NCI-H187 treated with DMSO at 0.1 percent for 48 hours (cell line): ENCODE measurements at places on chromosomes 5 and 9.

- DNase-seq = no peak
Observed at GRCh38 chr9:109349421-109349846, 28.6 kb upstream of the EPB41L4B start.

DNA sequence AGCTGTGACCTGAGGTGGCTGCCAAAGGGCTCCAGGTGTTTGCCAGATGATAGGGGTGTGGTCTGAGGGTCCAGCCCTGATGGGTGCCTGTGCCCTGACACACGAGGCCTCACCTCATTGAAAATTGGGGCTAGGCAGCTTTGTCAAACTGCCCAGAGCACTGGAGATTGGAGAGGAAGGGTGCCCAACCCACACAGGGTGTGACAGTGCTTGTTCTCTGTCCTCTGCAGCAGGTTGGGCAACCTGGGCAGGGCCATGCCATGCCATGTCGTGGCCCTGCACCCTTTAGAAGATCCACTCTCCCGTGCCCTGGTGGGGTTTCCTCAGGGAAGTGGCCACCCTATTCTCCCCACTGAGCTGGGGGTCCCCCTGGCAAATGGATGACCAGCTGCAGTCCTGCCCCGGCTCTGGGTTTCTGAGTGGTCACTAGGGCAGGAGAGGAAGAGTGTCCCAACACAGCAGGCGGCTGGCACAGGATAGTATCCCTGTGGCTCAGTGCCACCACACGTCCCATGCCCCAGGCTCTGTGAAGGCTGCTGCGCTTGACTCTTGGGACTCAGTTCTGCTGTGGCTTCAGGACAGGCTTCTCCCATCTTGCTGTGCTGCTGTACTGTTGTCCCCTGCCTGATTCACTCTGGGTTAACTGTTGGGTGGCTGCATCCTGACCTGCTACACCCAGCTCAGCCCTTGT lies 100.8 kb upstream of the PITX1 start:
- no peak for DNase-seq

- no peak for DNase-seq
Observed at GRCh38 chr9:22084336-22085035, 75.4 kb upstream of the CDKN2B start.

- peak; percentile 71 for DNase-seq
Observed at GRCh38 chr5:32444431-32445286, at the start of gene ZFR. ZFR (minus strand) TSS chr5:32444740; CDS start chr5:32444658, 82 bp downstream.

GRCh38 chr5:177336112-177336511 lies 15.4 kb downstream of the LMAN2 start:
- DNase-seq = no peak

DNA sequence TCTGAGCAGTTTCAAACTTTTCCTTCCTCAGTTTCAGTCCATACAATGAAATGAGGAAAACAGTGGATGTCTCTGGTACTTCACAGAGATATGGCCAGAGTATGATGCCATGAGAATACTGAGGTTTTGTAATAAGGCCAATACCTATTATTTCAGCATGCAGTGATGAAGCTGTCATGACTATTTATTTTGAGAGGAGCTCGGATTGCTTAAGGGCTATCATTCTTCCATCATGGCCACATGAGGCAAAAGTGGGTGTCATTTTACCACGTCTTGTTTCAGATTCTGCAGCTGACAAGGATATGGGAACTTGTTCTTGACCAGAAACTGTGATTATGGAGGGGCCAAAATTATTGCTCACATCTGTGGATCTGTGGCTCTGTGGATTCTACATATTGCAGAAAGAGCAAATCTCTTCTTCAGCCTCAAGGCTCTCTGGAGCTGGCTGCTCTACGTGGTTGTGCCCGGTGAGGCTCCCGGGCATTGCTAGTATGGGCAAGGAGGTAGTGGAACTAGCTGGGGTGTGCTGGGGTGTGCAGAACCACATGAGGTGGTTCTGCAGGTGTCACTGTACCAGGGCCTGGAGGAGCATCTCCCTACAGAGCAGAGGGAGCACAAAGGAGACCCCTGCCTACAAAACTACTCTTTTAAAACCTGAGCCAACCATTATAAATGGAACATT lies 180.3 kb downstream of the SEMA6A start:
- DNase-seq = no peak

GRCh38 chr9:135146766-135147473 lies 59.5 kb downstream of the OLFM1 start:
- no peak for DNase-seq

DNA sequence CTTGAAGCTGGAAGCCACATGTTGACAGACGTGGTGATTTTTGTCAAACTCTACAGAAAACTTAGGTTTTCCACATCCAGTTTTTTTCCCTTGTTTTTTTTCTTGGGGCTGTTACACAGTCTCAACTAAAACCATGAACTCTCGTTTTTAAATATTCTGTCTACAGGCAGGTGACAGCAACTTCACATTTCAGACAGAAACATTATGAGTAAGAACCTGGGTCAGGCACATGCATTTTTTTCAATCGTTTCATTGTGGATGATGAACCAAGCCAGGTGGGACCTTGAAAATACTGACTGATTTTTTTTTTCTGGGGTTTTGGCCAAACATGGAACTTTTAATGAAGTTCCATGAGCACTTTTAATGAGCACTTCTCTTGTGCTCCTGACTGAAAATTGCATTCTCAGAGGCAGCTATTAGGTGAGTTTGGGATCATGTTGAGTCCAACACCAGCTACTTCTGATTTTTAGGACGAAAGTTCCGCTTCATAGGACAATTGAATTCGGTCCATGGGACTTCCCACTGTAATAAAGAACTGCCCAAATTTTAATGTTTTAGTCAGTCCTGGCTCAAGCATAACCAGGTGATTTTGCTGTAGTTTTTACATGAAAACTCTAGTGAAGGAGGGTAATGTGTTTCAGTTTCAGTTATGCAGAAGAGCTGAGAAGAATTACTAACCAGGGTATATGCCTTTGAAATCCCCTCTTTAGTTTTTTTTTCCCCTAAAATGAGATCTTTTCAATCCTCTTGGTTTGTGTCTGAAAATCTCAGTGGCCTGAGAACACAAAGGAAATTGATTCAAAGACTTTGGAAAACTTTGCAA lies 93.2 kb upstream of the ADAMTS16 start:
- no peak for DNase-seq

- DNase-seq = peak; percentile 44
Observed at GRCh38 chr9:34646211-34647083, at the start of gene GALT. GALT (plus strand) TSS chr9:34646675; CDS start chr9:34646705, 30 bp downstream.

- DNase-seq = no peak
Observed at GRCh38 chr9:36141761-36142160, 5.2 kb downstream of the GLIPR2 start.

DNA sequence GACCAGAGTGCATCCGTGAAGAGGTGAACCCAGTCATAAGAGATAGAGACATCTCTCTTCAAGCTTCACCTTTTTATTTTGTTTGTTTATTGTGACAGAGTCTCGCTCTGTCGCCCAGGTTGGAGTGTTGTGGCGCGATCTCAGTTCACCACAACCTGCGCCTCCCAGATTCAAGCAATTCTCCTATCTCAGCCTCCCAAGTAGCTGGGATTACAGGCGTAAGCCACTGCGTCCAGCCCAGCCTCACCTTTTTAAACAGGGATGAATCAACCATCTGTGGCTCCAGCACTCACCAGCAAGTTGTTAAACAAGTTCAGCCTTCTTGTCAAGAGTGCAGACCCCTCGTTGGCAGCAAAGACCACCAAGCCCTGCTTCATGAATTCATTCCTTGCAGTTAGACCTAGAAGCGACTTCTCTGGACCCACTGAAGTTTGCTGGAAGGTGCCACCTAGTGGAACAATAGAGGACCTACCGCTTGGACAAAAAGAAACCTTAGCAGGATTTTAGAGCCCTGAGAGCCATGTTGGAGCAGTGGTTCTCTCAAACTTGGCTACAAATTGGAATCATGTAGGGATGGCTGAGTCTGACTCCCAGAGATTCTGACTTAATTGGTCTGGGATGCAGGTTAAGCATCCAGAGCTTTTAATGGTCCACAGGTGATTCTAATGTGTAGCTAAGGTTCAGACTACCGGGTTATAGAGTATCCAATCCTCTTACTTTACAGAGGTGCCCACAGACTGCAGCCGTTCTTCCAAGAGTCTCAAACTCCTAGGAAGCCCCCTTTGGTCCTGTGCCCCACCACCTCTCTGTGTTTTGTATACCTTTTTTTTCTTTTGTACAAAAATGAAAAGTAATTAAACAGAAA lies 10.5 kb upstream of the GALNT10 start:
- peak; percentile 67 for DNase-seq

GRCh38 chr5:133386662-133387061 lies 225.7 kb downstream of the FSTL4 start:
- no peak for DNase-seq

DNA sequence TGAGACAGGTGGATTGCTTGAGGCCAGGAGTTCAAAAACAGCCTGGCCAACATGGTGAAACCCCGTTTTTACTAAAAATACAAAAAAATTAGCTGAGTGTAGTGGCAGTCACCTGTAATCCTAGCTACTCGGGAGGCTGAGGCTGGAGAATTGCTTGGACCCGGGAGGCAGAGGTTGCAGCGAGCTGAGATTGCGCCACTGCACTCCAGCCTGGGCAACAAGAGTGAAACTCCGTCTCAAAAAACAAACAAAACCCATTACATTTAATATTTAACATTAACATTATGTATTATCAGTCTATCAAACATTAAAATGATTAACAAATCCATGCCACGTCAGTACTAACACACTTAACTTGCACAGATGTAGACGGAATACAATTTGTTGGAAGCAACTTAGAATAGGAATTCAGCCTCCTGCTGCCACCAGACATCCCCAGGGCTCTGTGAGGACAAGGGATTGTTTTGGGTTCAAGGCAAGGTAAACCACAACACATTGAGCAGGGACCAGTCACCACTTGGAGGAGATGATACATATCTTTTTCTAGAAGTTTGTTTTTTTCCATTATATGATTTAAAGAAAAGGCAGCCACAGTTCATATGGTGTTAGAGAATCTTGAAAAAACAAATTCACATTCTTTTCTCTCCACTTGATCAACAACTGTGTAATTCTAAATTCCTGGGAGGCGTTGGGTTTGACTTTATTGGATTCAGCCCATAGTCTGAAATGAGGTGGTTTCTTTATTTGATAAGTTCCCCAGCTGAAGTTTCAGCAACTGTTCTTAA lies 104.1 kb upstream of the BASP1 start:
- DNase-seq = no peak

DNA sequence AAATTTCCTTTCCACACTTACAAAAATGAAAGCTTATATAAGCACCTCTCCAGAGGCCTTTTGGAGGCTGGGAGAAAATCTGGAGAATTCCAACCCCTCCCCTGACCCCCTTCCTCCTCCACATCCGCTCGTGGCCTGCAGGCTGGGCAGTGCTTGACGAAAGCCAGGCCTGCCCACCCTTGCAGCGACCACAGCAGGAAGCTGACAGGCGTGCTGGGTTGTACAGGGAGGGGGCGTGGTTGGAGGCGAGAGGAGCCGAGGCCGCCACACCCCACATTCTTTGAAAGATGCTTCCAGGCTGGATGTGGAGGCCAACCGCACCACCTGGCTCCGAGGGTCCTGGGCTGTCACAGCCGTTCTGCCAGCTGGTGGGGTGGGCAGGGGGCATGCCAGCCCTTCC lies 47.8 kb upstream of the IER5L start:
- no peak for DNase-seq

DNA sequence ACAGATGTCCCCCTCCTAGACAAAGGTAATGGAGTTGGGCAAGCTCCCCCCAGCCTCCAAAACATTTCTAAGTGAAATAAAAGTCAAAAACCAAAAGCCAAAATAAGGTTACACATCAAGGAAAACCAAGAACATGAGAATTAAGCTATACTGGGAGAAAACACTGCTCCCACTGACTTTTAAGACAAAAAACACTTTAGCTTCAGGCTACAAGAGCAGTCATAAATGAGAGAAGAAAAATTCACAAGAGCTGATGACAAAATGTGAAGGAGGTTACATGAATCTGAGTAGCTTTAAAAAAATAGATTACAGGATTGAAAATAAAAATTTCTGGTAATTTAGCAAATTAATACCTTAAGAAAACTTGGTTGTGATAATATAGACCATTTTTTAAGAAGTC lies 1370.3 kb upstream of the CDH9 start:
- no peak for DNase-seq

- DNase-seq = no peak
Observed at GRCh38 chr5:132971483-132972435, 8.3 kb upstream of the AFF4 start.

- DNase-seq = no peak
Observed at GRCh38 chr9:121750259-121750714, 98.9 kb downstream of the DAB2IP start.

DNA sequence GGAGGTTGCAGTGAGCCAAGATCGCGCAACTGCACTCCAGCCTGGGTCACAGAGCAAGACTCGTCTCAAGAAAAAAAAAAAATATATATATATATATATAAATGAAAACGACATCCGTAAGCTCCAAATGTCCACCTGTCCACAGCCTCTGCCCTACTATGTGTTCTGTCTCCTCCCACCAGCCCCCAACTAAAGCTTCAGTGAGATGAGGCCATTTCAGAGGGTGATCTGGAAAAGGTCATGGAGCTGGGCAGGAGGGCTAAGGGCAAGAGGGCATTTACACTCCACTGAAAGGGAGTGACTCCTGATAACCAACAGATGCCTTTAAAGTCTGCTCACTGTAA lies 2.4 kb downstream of the SPRY4 start:
- DNase-seq = no peak

- DNase-seq = no peak
Observed at GRCh38 chr5:355958-356357, 34.4 kb downstream of the AHRR start.

DNA sequence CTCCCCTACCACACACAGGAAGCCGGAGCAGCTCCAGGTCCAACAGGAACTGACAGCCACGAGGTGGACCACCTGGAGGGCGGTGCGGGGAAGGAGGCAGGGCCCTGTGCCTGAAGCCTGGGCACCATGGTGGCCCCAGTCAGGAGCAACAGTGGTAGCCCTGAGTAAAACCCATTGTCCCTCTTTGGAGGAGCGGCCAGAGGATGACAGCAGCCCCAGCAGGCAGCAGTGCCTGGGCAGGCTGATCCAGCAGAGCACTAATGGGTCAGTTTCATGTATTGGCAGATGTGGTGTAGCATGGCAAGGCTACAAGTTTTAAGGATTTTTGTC lies 47.7 kb upstream of the GARNL3 start:
- no peak for DNase-seq

- DNase-seq = no peak
Observed at GRCh38 chr9:85727500-85727899, 14.3 kb downstream of the AGTPBP1 start.

DNA sequence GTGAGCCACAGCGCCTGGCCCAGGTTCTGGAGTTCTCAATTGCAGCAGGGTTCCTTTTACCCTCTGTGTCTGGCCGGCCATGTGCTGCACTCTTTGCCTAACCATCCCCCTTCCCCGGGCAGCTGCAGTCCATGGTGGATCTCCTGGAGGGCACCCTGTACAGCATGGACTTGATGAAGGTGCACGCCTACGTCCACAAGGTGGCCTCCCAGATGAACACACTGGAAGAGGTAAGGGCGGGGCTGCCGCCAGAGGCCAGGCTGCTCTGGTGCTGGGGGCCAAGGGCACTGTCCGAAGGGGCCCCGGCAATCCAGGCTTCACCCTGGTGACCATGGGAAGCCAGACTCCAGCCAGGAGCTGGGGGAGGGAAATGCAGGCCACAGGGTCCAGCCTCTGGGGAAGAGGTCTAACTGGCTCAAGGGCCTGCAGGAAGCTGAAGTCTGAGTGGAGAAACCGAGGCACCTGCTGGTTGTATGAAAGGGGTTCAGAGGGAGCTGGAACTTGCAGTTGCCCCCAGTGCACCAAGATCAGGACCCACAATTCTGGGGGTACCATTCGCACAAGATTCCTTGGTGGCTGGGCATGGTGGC lies 18.1 kb downstream of the OLFML2A start:
- no peak for DNase-seq
